Parietal lobe (tissue), 2 donors: ENCODE measurements at places on chromosomes 2 and 18. TPM values are rescaled to one million over a fixed set of nuclear protein-coding genes. Genes with fewer than 3 reads are reported as not detected.

The GALNT5 gene
- total RNA-seq = under 0.01 TPM

The ABCG5 gene
- not detected for total RNA-seq

The MYL1 gene
- total RNA-seq = not detected

The C1GALT1C1L gene
- not detected for total RNA-seq

The IGFBP5 gene
- total RNA-seq = 11.6 TPM

The CHST10 gene
- 89.2 TPM for total RNA-seq

The RGPD3 gene
- 1.3 TPM for total RNA-seq

The CDCA7 gene
- total RNA-seq = 26.6 TPM

The IFIH1 gene
- 2.2 TPM for total RNA-seq

The CD8B2 gene
- not detected for total RNA-seq

The ITPRID2 gene
- 47.6 TPM for total RNA-seq

The ALPP gene
- not detected for total RNA-seq

The SNED1 gene
- total RNA-seq = 5.6 TPM
